ENCODE measurements at places on chromosomes 1 and 21.

DNA sequence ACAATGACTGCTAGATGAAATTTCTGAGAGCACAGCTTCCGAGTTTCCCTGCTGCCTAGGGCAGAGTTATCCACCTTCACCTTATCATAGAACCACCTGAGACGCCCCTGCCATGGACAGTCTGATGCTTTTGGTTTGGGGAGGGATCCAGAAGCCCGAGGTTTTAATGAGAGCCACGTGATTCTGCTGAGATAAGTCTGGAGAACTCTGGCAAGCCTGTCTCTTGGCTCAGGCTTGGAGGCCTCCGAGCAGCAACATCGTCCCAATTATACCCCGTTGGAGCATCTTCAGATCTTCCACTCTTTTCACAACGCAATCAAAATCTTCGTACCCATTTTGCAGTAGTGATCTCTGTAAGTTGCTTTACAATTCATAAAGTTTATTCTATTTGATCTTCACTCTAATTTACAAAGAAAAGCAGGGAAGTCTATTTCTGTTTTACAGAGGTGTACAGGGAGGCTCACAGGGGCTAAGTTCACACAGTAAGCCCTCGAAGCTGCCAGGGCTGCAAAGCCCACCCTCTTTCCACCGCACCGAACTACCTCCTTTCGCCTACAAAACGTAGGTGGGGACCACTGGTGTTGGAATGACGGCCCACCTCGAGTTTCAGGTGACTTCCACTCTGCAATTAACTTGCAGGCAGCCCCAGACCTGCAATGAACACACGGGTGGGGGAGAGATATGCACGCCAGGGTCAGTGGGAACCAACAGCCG lies 513 bp upstream of the HHAT start:
- peak; percentile 45 for DNase-seq

DNA sequence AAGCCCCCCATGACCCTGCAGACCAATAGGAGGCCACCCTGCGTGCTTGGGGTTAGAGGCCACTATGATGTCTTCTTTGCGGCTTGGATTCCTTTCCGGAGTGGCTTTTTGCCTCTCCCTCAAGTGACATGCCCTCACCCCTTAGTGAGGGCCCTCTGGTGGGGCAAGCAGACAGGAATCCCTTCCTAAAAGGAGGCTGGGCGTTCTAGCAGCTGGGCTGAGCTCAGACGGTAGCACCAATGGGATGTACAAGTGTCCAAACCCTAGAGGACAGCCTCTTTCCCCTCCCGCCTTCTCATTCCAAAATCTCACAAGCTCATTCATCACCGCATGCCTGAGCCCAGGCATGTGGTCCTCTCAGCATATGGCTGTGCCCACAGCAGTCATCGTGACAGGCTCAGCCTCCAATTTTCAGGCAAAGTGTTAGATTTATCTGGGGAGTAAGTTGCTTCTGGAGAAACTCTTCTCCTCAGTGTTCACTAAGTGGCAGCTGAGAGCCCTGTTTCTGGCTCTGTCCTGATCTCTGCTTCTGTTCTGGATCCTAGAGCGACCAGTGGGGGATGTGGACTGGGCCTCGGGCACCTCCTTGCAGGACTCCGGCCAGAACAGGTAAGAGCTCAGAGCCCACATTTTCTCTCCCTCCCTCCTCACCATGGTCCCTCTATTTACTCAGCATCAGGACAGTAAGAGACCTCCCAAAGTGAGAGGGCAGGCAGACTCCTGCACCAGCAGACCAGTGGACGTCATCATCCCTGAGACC lies 4.8 kb downstream of the KIAA1614 start:
- DNase-seq = no peak

DNA sequence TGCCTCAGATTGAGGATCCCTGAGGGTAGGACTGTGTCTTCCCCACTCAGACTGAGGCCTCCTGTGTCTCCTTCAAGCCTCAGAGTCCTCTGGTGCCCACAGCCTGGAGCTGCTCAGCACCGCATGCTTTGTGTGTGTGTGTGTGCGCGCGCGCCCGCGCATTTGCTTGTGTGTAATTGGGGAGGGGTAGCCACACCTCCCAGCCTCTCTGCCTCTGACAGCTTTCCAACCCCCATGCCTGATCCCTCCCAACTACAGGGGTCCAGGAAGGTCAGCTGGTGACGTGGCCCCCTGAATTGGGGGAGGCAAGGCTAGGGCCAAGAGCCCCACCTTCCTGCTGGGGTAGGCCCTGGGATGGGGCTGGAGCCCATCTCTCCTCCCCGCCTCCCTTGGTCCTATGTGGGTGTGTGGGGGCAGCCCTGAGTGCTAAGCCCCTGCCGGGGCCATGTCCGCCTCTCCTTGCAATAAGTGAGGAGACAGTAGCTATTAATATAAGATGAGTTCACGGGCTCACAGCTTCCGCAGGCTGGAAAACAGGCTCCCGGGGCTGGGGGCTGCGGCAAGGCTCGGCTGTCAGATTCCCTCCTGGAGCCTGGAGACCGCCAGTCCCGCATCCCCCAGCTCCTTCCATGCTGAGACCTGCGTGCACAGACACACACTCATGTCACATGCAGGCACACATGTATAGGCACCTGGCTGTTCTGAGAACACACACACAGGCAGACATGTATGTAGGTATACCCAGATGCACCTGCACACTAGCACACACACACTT lies 7.0 kb downstream of the GPR3 start:
- DNase-seq = no peak

- peak; percentile 83 for DNase-seq
Observed at GRCh38 chr1:108816049-108816893, 40.6 kb downstream of the AKNAD1 start.

DNA sequence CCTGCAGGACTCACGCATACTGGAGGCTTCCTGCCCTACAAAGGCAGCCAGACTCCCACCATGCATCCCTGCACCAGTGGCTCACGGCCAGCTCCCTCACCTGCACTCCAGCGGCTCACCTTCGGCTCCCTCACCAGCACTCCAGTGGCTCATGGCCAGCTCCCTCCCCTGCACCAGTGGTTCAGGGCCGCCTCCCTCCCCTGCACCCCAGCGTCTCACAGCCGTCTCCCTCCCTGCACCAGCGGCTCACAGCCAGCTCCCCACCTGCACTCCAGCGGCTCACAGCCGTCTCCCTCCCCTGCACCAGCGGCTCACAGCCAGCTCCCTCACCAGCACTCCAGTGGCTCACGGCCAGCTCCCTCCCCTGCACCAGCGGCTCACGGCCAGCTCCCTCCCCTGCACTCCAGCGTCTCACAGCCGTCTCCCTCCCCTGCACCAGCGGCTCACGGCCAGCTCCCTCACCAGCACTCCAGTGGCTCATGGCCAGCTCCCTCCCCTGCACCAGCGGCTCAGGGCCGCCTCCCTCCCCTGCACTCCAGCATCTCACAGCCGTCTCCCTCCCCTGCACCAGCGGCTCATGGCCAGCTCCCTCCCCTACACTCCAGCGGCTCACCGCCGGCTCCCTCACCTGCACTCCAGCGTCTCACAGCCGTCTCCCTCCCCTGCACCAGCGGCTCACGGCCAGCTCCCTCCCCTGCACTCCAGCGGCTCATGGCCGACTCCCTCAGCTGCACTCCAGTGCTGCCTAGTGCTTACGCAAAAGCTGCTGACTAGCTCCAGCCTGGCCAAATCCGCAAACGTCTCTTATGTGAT lies 324.5 kb downstream of the NPHP4 start:
- DNase-seq = no peak

- no peak for DNase-seq
Observed at GRCh38 chr1:12662556-12662955, 18.7 kb downstream of the AADACL4 start.

GRCh38 chr21:29342363-29342957 lies 43.7 kb downstream of the BACH1 start:
- DNase-seq = peak; percentile 31
